Esophagus mucosa (tissue), 1 donor: ENCODE measurements at places on chromosomes 4 and X. TPM values are rescaled to one million over a fixed set of nuclear protein-coding genes. Genes with fewer than 3 reads are reported as not detected.

GRCh38 chrX:152905081-152905420 lies 7.2 kb downstream of the ZNF185 start:
- no peak for ATAC-seq

Gene PLP1
- 0.04 TPM for total RNA-seq

DNA sequence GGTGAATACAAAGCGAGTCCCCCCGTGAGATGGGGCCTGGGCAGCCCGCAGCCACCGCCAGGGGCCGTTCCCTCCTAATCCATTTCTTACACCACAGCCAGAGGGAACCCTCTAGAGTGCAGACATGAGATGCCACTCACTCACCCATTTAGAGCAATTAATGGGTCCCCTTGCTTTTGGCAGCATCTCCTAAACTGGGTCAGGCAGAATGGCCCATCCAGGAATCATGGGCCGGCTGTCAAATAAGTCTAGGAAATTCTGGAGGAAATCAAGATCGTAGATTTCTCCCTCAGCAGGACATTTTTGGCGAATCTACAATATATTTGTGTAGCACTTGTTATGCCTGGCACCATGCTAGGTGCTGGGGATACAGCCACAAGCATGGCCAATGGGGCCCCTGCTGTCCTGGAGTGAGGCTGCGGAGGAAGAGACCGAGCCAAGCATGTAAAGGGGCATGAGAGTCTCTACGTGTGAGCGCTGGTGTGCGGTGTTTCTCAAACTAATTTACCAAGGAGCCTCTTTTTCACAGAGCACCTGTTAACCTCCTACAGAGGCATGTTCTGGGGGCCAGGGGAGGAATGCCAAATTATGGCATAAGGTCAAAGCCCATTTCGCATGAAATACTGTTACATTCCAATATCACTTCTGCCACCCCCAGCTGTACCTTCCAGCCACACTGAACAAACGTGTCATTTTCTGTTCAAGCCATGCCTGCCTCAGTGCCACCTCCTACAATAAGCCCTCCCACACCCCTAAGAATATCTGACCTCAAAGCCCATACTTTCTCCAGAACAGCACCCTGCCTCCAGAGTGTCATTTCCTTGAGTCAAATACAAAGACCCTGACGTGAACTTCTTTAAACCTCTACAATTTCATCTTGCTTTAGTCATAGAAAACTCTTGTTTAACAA lies 28.1 kb upstream of the JAKMIP1 start:
- ATAC-seq = no peak

Gene PDGFRA
- 11.6 TPM for total RNA-seq

GRCh38 chr4:6480534-6481088 lies 8.2 kb upstream of the PPP2R2C start:
- ATAC-seq = peak; percentile 90

Gene COX7B2
- not detected for total RNA-seq
